ENCODE measurements at places on chromosomes 7 and 10.

- DNase-seq = no peak
These were observed 7.4 kb upstream of the UCMA start for GRCh38 chr10:13241613-13242012.

GRCh38 chr7:21767300-21767900 is 178.3 kb downstream of the CDCA7L start:
- DNase-seq = peak; percentile 24

GRCh38 chr7:45104844-45105587 is 6.5 kb downstream of the TBRG4 start:
- no peak for DNase-seq

- DNase-seq = no peak
These were observed 25.4 kb upstream of the ZNF107 start for GRCh38 chr7:64640504-64640903.

DNA sequence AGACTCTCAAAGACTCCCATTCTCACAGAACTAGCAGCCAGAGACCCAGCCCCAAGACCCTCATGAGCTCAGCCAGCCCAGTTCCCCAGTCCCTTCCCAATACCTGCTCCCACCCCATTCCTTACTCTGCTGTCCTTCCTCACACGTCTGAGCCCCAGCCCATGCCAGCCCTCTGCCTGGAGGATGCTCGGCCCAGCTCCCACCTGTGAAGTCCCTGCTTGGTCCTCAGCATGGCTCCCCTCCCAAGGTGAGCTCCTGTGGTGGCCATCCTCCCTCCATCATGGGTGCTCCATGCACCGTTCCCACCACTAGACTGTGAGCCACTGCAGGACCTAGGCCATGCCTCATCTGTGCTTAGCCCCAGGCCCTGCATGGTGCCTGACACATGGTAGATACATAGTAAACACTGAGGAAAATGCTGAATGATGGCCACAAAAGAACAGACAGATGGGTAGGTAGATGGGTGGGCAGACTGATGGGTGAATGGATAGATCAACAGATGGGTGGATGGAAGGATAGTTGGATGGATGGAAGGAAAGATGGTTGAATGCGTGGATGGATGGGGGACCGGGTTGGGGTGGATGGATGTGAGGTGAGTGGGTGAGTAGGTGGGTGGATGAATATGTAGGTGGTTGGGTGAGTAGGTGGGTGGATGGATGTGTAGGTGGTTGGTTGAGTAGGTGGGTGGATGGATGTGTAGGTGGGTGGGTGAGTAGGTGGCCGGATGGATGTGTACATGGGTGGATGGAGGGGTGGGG is 138.9 kb downstream of the GRID1 start:
- no peak for DNase-seq

DNA sequence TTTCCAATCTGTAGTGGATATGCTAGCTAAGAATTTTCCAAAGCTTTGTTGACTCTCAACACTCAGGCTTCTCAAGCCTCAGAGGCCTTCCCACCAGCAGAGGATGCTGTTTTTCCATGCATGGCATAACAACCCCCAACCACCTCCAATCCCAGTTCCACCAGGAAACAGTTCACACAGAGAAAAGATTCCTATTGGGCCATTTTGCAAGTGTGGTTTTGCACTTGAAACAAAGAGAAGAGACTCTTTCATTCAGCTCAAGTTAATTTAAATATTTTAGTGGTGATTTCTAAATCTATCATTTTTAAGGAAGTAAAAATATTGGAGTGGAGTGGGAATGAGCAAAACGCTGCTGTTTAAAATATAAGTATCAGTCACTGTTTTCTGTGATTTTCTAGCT is 105.6 kb upstream of the COL1A2 start:
- DNase-seq = peak; percentile 90

- DNase-seq = no peak
These were observed 23.5 kb downstream of the TRPV5 start for GRCh38 chr7:142910031-142910433.

DNA sequence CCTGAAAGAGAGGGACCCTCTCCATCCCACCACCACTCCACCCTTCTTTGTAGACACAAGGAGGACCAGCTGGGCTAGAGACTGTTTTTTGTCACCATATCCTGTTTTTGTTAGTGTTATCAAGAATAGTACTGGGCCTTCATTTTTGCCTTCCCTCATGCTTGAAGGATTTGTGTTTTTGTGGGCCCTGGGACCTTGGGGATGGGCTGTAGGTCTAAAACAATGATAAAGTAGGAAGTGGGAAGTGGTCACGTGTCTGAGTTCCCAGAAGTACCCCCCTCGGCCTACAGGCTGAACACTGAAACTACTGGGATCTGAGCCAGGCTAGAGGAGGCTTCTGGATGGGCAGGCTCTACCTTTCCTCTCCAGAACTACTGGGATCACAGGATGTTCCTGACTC is 8.9 kb downstream of the AGFG2 start:
- no peak for DNase-seq

- DNase-seq = peak; percentile 34
These were observed 60.4 kb downstream of the ADD3 start for GRCh38 chr10:110067960-110068770.

- DNase-seq = no peak
These were observed 192.2 kb downstream of the ELAPOR2 start for GRCh38 chr7:86867163-86867762.

DNA sequence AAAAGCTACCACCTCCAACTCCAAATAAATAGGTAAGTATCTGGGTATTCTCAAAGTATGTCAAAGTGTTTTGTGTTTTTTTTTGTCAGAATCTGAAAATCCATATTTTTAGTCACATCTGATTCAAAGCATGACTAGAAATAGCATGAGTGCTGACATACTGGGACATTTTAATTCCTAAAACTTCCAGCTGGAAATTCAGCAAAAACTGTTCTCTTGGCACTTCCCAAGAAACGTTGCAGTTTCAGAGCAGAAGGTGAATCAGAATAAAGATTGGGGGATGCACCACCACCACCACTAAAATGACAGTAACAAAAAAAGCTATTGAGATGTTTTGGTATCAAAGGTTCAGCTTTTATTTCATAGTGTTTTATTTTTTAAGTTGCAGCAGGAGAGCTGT is 724.6 kb upstream of the CELF2 start:
- DNase-seq = no peak

DNA sequence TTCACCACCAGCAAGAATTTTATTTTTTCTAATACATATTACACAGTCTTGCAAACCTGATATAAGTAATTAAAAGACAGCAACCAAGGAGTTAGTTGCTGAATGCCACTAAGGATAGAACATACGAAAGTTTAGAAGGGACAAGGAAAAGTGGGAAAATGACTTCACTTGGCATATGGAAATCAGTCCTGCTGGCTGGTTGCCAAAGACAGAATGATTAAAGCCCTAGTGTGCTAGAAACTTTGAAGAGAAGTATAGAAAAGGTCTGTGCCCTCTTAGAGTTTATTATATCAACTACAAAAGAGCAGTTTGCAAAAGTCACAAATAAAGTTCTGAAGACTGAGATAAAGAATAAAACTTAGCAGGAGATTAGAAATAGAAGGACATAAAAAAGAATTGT is 5.8 kb upstream of the YAE1 start:
- no peak for DNase-seq
